Non-pigmented ciliary epithelial cell (primary cell): ENCODE measurements at places on chromosomes 13 and 19.
A peak's percentile ranks its signal among the peaks of the same experiment; 100 is the strongest.

GRCh38 chr19:42324655-42325307 is 654 bp upstream of the MEGF8 start:
- DNase-seq, result no peak

- no peak for DNase-seq
Observed at GRCh38 chr13:30610311-30610710, 7.4 kb upstream of the USPL1 start.

GRCh38 chr19:45514376-45515051 is 7.2 kb downstream of the VASP start:
- no peak for DNase-seq

DNA sequence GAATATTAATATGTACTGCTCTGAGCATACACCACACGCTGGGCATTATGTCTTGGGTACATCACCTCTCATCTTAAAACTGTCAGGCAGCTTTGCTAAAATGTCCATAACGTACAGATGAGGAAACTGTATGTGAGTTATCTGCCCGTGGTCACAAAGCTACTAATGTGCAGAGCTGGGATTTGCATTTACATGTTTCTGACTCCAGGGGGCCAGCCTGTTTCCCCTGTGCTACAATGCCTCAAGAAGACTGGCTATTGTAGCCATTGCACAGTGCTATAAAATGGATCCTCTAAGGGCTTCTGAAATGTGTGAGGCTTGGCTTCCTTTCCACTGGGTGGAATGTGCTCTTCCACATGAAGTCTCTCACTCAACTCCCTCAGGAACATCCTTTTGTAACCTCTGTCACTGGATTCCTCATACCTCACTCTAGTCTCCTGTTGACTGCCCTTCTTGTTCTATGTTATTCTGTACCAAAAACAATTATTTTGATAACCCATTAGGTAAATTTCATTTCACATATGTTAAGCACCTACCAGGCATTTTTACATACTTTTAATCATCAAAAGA is 95.6 kb upstream of the HTR2A start:
- no peak for DNase-seq

- DNase-seq, result no peak
Observed at GRCh38 chr13:110416131-110417025, 109.3 kb downstream of the COL4A2 start.

GRCh38 chr13:31805841-31806240 is 66.5 kb downstream of the RXFP2 start:
- no peak for DNase-seq

GRCh38 chr19:5450482-5451126 is 4.6 kb upstream of the ZNRF4 start:
- no peak for DNase-seq

DNA sequence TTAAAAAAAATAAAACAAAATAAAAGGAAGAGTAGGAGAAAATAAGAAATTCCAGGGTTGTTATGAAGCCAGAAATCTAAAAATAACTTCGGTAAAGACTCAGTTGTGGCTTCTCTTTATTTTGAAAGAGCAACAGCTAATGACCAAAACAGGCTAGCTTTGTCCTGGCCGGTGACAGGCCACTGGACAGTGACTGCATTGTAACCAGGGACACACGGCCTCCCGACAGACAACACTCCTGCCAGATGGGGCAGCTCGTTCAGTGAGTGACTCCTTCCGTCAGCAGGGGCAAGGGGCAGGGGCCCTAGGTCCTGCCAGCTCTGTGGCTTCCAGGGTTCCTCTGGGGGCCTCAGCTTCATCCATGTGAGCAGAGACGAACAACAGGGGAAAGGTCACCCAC is 173.4 kb downstream of the KATNAL1 start:
- no peak for DNase-seq

DNA sequence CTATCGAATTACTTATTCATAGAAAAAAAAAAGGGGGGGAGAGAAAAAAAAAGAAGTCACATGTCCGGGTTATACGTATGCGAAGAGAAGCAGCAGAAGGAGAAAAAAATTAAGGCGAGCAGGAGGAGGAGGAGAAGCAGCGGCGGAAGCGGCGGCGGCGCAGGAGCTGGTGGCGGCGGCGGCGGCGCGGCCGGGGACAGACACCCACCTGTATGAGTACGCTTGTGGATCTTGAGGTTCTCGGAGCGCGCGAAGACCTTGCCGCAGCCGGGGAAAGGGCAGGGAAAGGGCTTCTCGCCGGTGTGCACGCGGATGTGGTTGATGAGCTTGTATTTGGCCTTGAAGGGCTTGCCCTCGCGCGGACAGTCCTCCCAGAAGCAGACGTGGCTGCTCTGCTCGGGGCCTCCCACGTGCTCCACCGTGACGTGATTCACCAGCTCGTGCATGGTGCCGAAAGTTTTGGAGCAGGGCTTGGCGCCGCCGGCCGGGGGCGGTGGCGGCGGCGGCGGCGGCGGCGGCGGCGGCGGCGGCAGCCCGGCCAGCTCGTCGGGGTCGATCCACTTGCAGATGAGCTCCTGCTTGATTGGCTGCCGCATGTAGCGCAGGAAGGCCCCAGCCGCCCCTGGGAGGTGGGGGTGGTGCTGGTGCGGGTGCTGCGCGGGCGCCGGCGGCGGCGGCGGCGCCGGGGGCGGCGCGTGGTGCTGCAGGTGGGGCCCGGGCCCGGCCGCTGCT is 1.5 kb downstream of the ZIC5 start:
- DNase-seq, result no peak

DNA sequence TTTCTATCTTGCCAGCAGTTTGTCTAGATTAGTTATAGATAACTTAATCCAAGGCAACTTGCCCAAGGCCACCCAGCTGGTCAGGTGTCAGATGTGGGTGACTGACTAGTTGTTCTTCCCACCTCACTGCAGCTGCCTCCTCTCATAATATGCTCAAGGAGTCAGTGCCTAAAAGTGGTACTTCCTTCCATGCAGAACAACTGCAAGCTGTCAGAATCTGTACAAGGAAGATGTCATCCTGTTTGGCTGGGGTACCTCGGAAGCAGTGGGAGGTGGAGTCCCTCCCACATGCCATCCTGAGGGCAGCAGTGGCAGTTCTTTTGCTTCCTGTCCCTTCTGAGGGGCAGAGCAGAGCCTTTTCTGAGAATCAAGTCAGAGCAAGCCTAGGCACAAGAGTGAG is 193.2 kb upstream of the RFC3 start:
- no peak for DNase-seq

DNA sequence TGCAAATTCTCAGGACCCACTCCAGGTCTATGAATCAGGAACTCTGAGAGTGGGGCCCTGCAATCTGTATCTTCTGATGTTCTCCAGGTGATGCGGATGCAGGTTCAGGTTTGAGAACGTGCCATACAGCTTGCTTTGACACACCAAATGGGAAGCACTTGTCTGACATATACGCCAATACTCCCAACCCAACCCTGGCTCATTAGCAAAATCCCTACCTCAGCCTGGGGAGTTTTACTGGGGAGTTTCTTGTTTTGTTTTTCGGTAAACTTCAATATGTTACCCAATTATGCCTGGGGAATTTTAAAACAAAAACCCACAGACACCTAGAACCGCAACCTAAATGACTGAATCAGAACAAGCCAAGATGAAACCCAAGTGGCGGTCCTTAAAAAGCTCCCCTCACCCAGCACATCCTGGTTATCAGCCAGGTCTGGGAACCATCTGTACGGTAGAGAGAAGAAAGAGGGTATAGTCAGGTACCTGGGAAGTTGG is 41.2 kb downstream of the ABCC4 start:
- no peak for DNase-seq

GRCh38 chr19:41868120-41868988 is 8.3 kb downstream of the RPS19 start:
- no peak for DNase-seq

DNA sequence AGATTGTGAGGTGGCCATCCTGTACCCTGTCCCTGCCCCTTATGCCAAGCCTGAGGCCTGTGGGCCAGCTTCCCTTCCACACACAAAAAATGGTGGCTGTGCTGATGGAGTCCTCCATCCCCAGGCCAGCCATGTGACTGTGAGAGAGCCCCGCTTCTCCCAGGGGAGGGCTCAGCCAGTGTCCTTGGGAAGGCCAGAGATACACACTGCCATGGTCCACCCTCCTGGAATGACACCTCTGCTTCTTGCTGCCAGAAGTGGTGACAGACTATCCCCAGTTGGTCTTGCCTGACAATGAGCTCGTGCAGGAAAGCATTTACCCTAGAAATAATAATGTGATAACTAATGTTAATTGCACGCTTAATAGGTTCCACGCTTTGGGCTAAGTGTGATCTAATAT is 38.0 kb downstream of the FAM124A start:
- no peak for DNase-seq

- DNase-seq, result no peak
Observed at GRCh38 chr19:16330368-16330801, 5.8 kb downstream of the KLF2 start.

DNA sequence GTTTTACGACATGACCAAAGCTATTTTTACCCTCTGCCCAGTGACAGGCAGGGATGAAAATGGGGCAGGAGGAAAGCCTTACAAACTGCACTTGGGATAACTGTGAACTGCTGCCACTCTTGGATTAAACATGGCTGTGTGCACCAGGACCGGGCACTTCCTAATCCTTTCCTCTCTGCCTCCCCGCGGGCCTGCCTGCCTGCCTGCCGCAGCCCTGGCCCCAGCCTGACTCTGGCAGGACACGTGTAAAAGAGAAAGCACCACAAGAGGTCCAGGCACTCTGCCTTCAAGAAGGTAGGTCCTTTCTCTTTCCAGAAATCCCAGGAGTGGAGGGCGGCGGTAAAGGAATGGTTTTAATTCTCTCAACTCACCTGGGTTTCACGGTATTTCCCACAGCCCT is 4.8 kb downstream of the TSHZ3 start:
- DNase-seq, result no peak

DNA sequence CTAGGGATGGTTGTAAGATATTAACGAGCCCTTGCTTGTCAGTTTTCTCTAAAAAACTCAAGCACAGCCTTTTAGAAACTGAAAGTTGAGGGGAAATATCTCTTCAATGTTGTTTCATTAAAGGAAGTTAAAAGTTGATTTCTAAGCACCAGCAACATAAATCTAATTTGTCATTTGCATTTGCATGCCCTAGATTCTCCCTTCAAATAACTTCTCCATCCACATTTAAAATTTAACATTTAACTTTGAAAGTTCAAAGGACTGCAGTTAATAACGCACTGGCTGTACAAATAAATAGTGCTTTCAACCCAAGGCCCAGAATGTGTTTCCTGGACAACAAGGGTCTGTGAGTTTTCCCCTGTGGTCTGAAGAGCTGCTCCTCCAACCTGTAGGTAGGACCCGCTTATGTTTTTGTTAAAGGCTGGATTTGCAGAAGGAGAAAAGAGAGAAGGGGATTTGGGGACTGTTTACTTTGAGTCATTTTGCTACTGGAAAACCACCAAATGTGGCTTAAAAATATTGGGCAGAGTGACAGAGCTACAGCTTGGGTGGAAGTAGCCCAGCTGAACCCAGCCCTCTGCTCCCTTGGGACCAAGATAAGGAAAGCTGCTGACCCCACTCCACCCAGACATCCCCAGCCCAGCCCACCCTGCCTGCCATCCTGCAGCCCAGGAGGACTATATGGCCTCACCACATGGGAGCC is 39.8 kb downstream of the TNFRSF19 start:
- DNase-seq, result no peak

DNA sequence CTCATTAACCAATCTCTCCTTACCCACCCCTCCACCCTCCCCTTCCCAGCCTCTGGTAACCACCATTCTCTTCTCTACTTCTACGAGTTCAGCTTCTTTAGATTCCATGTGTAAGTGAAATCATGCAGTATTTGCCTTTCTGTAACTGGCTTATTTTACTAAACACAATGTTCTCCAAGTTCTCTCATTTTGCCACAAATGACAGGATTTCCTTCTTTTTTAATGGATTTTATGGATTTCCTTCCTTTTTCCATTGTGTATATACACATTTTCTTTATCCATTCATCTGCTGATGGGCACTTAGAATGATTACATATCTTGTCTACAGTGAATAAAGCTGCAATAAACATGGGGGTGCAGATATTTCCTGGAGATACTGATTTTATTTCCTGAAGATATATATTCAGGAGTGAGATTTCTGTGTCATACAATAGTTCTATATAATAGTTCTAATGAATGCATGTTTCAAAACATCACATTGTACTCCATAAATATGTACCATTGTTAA is 20.2 kb downstream of the KCTD12 start:
- no peak for DNase-seq

DNA sequence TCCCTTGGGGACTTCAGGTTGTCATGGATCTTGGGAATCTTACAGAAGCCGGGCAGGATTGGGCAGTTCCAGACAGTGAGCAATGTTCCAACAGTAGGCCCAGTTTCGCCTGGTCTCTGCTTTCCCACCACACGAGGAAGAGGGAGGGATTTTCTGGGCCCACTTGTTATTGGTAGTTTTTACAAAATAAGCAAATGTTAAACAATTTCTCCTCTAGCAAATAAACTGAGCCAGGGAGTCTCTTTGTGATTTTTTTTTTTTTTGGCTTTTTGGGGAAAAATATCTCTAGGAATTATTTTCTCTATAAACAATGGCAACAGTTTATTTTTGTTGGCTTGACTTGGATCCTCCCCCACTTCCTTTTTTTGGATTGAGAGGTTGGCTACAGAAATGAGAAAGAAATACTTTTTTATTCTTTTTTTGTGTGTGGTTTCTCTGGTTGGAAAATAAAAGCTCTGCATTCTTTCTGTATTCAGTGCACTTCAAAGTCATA is 89.3 kb downstream of the TM9SF2 start:
- DNase-seq, result no peak

- no peak for DNase-seq
Observed at GRCh38 chr19:7676854-7677253, at the start of gene MCEMP1. TSS of gene MCEMP1 (plus strand) at chr19:7677090. CDS start at chr19:7677121, 31 bp downstream.

GRCh38 chr19:44746946-44747738 is 1.4 kb upstream of the BCL3 start:
- DNase-seq, result peak; percentile 76

DNA sequence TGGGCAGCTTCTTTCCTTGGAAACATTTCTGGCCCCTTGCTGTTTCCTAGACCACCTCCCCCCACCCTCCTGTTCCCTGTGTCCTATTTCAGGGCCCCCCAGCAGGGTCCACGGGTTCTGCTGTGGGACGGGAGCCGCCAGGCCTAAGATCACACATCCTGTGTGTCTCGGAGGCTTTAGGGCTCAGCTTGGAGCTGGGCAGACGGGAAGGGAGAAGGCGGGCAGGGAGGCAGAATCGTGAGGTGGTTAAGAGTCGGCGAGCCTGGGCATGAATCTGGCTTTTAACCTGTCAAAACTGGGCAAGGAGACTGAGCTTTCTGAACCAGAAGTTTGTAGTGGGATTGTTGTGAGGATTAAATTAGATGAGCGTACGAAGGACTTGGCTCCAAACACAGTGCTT is 4.8 kb downstream of the KCNC3 start:
- no peak for DNase-seq

DNA sequence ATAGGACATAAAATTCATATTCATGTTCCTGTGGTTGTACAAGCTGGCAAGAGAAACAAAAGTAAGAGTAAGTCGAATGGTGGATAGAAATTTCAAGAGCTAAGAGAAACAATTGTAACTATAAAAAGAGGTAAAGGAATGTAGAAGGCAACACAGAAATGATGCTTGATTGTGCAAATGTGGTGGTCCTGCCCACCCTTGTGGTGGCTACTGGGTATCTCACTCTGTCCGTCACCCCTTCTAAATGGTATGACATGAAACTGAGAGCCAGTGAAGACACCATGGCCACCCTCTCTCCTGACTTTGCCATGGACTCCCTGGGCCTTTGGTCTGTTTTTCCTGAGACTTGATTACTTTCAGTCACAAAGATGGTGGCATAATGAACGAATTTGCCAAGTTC is 925.9 kb upstream of the SLITRK6 start:
- DNase-seq, result no peak
